ENCODE measurements at places on chromosomes 4 and X.

DNA sequence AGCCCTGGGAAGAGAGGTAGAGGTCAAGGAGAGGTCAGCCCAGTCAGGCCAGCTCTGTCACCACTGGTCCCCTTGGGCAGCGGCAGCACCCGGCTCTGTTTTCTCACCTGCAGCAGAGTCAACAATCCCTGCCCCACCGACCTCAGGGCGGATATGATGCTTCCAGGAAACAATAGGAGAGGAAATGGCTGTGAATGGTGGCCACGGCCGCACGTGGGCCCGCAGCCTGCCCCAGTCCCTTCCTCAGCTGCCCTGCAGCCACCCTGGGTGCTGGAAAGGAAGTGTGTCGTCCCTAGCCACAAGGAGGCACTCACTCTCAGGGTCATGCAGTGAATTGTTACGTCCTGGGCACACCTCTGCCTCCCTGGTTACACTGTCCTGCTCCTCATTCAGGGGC lies 92.5 kb upstream of the ENPP6 start:
- DNase-seq, result no peak

GRCh38 chr4:162838671-162839070 lies 328.0 kb downstream of the NAF1 start:
- no peak for DNase-seq

DNA sequence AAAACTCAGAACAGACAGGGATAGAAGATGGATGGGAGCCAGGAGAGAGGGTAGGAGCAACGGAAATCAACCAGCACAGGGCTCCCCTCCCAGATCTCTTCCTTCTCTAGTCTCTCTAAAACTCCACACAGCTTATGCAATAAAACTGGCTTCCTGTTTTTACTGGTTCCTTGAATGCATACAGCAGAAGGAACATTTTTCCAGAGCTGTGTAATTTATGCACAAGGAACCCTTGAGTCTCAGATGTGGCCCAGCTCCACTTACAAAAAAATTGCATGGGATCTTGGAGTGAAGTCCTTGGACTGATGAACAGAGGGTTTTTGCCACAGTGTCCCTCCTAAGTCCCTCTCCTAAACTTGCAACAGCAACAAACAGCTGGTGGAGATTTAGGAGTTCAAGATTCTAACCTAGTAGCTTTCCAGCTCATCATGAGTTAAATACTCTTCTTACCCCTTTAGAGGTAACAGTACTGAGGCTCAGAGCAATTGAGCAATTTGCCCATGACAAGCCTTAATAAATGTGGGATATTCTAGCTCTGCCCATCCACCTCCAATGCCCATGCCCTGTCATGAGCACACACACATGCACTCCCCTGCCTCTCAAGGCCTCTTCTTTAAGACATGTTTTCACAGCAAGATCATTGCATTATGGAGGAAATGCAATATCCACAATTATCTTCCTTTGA lies 18.4 kb upstream of the CC2D2A start:
- DNase-seq, result no peak

GRCh38 chr4:1725521-1725920 lies 4.2 kb downstream of the TACC3 start:
- DNase-seq, result no peak

DNA sequence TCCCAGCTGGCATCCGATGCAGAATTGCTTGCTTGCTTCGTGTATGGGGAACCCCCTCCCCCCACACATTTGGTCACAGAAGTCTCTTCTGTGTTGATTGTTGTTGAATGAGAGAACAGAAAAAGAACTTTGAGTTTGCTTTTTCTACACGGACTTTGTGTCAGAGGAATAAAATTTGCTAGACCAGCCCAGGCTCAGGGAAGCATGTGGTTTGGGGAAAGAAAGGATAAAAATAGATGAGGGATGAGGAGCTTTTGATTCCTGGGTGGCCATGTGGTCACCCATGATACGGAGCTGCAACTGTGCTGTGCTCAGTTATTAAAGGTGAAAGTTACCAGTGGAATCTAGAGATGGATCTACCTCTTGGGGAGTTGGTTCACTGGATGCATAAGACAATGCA lies 34.2 kb upstream of the ESX1 start:
- no peak for DNase-seq

DNA sequence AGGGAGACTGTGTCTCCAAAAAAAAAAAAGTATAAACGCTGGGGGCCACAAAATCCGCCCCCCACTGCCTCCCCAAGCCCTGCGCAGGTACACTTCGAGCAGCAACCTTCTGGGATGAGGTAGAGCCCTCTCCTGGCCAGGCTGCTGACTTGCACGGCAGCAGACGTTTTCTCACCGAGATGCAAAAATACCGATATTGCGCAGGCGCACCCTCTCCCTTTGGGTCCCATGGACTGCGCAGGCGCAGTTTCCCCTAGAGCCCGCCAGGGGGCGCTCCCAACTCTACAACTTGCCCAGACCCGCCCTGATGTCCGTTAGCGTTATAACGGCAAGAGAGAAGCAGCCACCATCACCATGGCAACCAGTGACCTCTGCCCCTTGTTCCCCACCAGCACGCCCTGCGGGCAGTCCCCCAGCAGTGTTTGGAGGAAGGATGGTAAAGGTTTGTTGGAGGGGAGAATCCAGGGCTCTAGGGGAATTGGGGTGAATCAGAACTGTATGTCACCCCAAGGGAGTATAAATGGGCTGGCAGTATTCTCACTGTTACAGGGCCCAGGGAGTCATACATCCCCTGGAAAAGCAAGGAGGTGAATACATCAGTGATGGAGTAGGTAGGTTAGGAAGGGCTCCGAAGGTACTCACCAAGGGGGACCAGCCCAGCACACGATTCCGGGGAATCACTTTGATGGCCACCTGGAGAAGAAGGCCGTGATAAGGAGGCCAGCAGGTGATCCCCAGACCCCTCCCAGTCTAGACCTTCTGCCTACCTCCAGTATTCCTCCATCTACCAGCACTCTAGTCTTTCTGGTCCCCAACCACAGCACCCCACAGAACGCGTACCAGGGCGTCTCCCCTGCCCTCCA lies 1.5 kb downstream of the PIM2 start:
- peak; percentile 91 for DNase-seq

DNA sequence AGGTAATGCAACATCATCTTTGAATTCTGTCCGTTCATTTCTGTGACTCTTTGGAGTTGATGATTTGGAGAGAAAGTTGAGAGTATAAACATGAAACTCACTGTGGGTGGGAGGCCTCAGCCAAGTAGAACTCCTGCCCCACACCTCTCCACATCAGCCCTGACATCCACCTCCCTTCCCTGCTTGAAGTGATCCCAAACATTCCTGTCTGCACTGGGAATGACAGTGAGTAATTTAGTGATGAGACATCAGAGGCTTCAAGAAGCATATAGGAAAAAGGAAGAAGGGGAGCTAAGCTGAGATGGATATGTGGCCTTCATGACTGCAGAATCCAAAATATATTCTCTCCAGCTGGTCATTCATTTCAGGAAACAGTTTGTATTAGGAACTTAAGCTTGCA lies 151.8 kb downstream of the SPATA18 start:
- no peak for DNase-seq

- no peak for DNase-seq
Observed at GRCh38 chr4:66863481-66863880, 681.8 kb downstream of the CENPC start.

- no peak for DNase-seq
Observed at GRCh38 chrX:348461-349117, 30.0 kb upstream of the GTPBP6 start.

- DNase-seq, result no peak
Observed at GRCh38 chr4:48065587-48066052, 49.0 kb downstream of the NIPAL1 start.

DNA sequence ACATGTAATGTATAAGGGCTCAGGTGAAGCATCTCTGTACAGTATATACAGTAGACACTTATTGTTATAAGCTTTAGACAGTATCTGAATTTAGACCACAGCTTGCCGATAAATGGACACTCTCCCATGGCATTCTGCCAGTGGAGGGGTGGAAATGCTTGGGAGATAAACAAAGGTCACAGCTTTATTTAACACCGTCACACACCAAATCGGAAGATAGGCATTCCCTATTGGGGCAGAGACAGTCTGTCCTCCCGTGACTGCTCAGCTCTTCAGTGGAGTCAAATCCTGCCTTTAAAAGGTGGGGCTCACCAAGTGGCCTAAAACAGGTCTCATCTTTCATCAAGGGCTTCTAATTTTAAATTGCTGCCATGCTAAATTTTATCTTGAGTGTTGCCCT lies 178.8 kb downstream of the CAMK2D start:
- DNase-seq, result no peak

DNA sequence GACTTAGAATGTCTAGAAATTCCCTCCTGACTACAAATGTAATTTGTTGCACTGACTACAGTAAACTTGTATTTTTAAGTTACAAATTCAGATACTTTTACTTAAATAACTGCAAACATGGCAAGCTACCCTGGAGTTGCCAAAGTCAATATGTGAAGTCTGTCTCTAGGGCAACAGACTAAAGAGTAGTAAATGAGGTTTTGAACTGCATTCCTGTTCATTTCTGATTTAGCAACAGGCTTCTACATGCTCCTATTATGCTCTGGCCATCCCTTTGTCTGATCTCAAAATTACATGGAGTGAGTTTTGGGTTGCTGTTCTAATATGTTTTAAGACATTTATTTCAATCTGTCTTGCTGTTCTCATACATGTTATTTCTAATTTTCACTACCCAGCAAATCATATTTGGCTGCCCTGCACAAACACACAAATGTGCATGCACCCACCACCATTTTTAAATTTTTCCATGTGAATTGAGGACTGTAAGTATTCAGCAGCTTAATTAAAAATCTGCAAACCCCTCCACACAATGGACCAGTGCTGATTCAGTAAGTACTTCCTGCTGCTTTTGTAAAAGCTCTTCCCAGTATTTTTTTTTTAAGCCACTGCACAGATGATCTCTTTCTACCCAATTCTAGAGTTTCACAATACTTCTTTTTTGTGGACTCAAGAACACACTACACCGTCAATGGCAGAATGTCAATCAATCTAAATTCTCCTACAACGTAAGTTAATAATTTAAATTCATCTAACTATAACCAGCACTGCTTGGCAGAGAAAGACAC lies 26.7 kb downstream of the SH3RF1 start:
- DNase-seq, result no peak

DNA sequence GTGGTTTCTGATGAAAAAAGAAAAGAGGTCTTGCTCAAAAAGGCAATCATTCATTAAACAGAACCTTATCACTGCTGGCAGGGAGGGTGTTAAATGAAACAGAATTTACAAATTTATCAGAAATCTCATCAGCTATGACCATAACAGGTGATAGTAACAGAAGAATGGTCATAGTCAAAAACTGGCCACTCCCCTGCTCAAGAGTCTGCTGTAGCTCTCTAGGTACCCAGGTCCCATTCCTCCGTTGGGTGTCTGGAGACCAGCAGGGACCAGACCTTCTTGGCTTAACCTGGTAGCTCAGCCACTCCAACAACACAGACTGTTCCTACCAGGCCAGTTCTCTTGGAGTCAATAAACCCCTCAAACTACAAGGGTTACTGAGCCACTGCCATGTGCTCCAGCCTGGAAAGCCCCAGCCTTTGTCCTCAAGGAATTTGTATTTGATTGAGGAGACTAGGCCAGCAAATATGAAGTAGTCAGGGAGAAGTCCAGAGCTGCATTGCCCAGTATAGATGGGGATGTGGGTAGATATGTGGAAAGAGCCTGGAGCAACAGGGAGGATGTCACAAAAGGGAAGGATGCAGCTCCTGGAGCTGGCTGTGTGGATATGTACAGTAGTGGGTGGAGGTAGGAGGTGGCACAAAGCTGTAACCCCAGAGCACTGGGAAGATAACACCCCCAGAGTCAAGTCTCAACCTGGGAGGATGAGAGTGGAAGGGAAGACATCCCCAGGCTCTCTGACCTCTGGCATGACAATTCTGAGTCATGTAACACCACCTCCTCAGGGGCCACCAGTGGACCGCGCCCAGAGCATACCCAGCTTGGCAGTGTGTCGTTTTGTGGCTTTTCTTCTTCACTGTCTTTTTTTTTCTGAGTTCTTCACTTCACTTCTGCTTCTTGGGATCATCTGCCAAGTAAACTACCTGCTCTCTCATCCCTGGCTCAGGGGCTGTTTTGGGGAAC lies 21.9 kb downstream of the RASL11B start:
- DNase-seq, result no peak

GRCh38 chrX:84182516-84182915 lies 5.5 kb downstream of the RPS6KA6 start:
- no peak for DNase-seq

DNA sequence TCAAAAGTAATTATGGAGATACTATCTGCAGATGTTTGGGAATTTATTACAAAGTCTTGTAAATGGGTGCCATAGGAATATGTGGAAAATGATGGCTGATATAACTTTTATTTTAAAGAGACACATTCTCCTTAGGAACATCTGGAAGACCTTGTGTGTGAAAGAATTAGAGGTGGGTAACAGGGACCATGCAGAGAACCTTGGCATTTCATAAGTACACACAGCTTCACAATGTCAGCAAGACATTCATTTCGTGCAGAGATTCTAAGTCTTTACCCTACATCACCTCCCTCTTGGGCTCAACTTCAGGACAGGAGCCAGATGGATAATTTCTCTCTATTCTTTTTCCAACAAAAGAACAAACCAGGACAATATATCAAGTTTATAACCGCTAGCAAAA lies 458.1 kb upstream of the INTU start:
- no peak for DNase-seq

- DNase-seq, result no peak
Observed at GRCh38 chr4:53906606-53907190, 157.7 kb downstream of the CHIC2 start.

DNA sequence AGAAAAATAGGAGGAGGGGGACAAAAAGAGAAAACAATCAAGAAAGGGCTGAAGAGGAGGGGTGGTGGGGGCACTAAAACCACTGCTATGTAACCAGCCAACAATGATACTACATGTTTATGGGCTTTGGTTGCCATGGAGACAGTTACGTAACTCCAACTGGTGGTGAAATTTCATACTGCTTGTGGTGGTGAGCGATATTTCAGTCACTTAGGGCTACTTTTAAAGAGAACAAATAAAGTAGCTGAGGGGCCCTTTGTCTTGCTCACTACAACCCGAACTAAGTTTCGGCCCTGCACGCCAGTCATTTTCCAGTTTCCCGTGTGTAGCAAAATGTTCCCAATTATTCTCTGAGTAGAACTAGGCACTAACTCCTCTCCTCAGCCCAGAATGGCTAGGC lies 275.2 kb upstream of the EDA2R start:
- no peak for DNase-seq

DNA sequence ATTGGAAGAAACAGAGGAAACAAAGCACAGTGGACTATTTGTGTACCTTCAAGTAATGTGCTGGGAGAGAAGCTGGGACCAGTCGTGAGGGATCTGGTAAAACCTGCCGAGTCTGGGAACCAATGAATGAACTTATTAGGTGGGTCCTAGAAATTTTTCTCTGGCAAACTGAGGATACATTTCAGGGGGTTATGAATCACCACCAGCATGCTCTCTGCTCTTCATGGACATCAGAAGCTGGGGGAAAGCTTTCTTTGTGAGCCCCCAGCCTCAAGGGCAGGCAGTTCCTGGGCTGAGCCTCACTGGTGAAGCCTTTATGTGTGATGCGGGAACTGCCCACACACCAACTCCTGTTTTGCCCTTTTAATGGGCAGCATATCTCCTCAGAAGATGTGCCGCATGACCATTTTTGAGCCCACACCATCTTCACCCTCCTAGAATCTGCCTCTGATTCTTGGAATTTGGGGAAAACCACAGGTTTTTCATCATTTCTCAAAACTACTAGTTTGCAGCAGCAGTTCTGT lies 95.4 kb upstream of the ENPP6 start:
- DNase-seq, result no peak

Data from NCI-H748 treated with DMSO at 0.1 percent for 48 hours (cell line).